RWPE1 (cell line): ENCODE measurements at places on chromosomes 7 and 10.

- DNase-seq, result peak; percentile 67
These were observed 133.4 kb downstream of the MACC1 start for GRCh38 chr7:20083781-20084180.

DNA sequence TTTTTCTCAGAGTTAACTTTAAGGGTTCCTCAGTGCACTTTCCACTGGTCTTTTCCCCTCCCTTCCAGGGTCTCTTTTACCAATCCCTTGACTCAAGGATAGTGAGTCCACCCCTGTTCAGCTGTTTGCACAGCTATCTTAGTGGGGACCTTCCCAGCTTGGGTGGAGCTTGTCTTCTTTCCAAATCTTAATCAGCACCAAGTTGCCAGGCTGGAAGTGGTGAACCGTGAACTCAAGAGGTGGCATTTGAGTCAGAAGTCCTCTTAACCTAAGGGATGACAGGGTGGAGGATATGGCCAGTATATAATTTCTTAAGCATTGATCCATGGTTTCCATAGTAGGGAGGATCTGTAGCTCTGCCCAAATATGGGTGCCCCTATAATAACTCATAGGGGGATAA lies 25.0 kb downstream of the MAPK8 start:
- DNase-seq, result no peak

DNA sequence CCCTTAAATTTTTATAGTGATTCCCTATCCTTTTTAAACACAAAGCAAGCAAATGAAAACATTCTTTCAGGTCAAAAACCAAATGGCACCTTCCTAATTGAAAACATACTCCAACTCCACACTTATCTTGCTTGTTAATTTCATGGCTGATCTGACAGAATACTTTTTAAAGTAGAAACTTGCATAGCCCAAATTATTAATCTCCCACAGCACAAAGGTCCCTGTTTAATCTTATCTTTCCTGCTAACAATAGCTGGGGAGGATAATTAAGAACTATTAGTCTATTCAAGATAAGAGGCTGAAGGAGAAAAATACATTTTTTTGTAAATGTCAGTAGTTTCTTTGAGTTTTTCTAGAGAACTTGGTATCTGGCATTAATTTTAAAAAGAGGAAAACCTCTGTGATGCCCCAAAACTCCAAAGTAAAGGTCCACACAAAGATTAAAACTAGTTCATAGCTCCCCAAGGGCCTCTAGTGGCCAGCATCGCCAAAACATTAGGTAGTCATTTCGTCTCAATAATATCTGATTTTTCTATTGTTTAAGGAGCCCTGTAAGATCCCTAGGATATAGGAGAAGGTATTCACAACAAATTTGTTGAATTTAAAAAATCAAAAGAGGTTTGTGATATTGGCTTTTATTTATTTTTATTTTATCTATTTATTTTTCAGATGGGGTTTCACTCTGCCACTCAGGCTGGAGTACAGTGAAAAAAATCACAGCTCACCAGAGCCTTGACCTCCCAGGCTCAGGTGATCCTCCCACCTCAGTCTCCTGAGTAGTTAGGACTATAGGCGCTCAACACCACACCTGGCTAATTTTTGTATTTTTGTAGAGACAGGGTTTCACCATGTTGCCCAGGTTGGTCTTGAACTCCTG lies 14.7 kb downstream of the CDNF start:
- DNase-seq, result peak; percentile 50

GRCh38 chr7:47227762-47228177 lies 354.1 kb downstream of the TNS3 start:
- no peak for DNase-seq

DNA sequence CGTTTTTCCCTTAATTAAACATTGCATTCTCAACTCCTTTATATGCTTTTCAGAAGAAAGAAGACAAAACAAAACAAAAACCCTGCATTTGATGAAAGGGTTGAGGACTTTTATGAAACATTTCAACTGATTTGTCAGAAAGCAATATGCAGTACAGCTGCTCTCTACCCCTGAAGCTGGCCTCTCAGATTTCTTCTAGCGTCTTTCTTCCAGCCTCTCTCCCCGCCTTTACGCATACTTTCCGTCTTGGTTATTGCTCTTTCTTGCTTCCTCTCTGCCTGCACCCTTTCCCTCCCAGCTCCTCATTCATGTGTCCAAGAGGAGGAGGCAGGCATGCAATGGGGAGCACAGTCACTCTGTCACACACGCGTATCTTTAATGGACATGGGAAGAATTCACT lies 91.0 kb upstream of the COL1A2 start:
- no peak for DNase-seq

- no peak for DNase-seq
These were observed 258.8 kb downstream of the RPS24 start for GRCh38 chr10:78292250-78292981.

DNA sequence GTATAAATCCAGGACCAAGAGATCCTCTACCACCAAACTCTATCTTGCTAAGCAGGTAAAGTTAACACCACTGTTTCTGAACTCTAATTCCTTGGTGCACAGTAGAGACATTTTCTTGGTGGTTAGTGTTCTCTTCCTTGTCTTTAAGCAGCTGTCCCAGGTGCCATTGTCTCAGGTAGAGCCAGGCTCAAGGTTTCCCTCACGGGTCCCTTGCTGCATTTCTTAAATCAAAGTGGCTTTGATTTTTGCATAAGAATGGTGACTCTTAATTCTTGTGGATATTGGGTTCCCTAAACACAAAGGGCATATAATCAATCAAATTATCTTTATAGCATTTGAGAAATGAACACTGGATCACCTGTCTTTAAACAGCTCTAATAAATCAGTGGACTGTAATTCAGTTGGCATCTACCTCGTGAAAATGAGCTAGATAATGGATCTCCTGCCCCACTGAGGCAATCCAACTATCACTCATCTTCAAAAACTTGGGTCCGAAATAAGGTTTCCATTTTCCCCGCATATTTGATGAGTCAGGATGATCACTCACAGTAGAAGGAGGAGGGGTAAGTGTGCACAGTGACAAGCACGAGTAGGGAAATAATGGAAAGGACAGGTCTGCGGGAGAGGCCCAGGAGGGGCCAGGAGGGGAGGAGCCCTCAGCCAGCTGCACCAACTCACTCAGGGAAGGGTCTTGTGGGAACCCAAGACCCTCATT lies 2.4 kb downstream of the ABCC2 start:
- peak; percentile 20 for DNase-seq

GRCh38 chr7:102004848-102005247 lies 187.4 kb downstream of the CUX1 start:
- DNase-seq, result no peak

GRCh38 chr10:93965911-93966310 lies 27.8 kb upstream of the PLCE1 start:
- DNase-seq, result no peak

DNA sequence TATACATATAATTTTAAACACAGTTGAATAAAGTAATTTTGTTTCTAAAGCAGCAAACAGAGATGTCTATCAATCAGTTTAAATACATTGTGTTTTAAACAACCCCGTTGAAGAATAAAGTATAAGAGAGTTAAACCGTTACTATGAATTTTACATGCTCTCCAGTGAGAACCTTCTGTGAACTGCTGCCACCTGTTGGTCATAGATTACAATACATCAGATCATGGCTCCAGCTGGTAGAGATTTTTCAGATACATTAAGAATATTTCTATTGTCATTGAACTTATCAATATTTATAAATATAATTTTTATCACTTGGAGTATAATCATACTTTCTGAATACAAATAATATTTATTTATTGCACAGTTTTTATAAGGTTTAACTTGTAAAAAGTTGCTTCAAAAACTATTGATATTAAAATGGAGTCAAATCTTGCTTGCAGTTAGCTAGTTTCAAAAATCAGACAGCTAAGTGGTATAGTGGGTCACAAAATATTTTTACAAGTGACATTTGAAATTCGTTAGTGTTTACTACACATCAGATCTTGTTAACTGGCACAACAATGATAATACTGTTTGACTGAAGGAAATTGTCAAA lies 561.2 kb upstream of the PHF14 start:
- DNase-seq, result peak; percentile 31

- DNase-seq, result no peak
These were observed 1321.5 kb downstream of the XPNPEP1 start for GRCh38 chr10:108601851-108602250.

GRCh38 chr10:132036153-132036886 lies 29.4 kb upstream of the JAKMIP3 start:
- DNase-seq, result no peak

DNA sequence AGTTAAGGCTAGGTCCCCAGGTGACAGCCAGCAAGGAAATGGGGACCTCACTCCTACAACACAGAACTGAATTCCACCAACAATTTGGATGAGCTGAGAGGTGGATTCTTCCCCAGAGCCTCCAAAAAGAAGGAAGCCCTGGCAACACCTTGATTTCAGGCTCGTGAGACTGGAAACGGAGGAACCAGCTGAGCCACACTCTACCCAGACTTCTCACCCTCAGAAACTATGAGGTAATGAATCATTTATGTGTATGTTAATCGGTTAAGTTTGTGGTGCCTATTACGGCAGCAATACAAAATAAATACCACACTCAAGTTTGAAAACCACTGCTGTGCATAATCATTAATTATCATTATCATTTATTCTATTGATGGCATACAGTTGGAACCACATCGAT lies 532.4 kb upstream of the ANKRD30A start:
- DNase-seq, result peak; percentile 17

DNA sequence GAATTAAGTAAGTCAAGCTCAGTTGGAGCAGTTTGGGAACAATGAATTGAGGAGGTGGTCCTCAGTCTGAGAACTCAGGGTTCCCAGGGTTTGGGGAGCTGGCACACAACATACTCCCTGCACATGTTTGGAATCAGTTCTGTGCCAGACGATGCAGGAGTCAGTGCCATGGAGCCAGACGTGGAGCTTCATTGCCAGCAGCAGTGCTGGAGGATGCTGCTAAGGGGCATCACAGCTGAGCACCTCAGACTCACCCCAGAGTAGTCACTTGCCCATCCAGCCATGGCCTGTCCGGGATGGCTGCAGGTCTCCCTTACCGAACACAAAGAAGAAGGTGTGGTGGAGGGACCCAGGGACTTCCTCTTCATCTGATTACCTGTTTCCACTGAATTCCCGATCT lies 7.9 kb downstream of the GIMAP5 start:
- DNase-seq, result no peak

- DNase-seq, result no peak
These were observed 240.3 kb downstream of the SNX10 start for GRCh38 chr7:26531926-26532325.

- DNase-seq, result no peak
These were observed 3.4 kb upstream of the LARP4B start for GRCh38 chr10:934746-935406.

GRCh38 chr7:151206914-151207313 lies 3.4 kb downstream of the H2BK1 start:
- DNase-seq, result no peak

DNA sequence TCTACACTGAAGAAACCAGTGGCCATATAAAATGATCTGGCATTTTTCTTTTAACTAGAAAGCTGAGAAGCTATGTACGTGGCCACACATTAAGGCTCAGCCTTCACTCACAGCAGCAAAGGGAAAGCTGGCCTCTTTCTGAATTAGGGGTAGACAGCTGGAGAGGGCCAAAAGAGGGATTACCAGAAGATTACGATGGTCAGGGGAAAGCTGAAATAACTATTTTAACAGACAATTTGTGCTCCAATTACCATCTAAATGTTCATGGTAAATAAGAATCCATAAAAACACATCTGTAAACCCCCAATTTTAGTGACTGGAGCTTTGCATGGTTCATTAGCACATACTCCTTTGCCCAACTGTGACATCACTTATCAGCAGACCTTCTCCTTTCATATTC lies 314.3 kb downstream of the HPSE2 start:
- DNase-seq, result no peak

DNA sequence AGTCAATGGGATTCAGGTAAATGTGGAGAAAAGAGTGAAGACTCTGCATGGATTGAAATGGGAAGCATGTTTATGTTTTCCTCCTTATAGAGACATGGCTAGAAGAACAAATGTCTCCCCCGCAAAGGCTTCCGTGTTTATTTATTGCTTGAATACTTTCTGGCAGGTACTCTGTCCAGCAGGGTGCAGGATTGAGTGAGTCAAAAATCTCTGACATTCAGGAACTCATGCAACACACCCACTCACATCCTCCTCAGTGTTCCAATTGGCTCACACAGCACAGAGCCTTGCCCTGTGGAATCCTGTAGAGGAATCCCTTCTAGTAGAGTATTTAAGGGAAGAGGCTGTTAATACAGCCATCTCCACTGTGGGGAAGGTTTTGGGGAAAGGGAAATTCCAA lies 290.3 kb upstream of the VWC2 start:
- DNase-seq, result no peak
